Left cardiac atrium (tissue), 4 donors: ENCODE measurements at places on chromosomes 5 and 9. TPM values are rescaled to one million over a fixed set of nuclear protein-coding genes. Genes with fewer than 3 reads are reported as not detected.

Gene OR2V1
- not detected for total RNA-seq

DNA sequence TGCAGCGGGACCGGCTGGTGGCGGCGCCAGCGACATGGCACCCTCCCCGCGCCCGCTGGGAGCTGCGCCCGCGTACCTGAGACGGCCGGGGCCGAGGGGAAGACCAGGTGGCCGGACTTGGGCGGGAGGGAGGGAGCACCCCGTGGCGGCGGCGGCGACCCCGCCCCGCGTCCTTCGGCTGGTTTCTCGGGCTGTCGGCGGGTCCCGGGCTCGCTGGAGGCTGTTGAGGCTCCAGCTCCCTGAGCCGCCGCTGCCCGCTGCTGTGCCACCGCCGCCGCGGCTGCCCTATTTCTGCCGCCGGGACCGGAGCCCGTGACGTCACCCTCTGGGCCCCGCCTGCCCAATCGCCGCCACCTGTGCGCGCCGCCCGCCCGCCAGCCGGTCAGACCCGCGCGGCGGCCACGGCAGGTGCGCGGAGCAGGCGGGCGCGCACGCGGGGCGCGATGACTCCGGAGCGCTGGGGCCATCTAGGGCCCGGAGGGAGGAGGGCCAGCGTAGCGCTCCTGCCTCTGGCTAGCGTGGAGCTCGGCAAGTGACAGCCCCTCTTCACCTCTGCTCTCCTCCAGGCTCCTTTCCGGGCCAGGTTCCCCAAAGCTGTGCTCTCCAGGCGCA, at the start of gene FSTL4:
Gene FSTL4 (minus strand): TSS at position 293 of the 612 bp plus-strand sequence.
- DNase-seq = peak; percentile 28

Gene LMX1B
- total RNA-seq = 1.8 TPM

DNA sequence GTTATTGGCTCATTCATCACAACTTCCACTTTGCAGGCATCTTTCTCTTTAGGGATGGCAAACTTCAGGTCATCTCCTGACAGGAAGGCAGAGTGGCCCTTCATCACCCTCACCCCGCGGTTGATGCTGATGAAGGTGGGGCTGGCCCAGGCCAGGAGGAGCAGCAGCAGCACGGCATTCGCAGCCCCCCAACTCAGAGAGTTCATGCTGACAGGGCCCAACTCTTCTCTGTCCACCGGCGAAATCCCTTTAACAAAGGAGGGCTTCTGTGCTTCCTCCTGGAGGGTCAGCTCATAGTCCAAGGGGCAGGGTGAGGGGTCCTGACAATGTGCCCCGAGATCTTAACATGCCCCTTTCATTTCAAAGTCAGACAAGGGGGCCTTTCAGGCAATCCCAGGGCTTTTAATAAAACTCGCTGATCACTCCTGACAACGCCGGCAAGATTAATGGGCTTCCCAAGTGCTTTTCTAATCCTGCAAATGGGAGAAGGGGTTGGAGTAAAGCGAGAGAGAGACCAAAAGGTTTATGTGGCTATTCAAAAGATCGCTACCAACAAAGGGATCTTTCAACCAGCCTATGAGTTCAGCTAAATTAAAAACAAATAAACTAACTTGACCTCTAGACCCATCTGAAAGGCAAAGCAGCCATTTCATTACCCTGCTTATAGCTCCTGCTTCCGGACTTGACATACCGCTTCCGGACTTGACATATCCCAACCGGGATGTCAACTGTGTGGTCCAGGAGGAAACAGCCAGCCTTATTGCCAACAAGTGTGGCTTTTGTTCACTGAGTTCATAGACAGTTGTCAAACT, 41.2 kb downstream of the FREM1 start:
- DNase-seq = no peak

GRCh38 chr9:16901590-16901989, 31.1 kb upstream of the BNC2 start:
- DNase-seq = no peak

DNA sequence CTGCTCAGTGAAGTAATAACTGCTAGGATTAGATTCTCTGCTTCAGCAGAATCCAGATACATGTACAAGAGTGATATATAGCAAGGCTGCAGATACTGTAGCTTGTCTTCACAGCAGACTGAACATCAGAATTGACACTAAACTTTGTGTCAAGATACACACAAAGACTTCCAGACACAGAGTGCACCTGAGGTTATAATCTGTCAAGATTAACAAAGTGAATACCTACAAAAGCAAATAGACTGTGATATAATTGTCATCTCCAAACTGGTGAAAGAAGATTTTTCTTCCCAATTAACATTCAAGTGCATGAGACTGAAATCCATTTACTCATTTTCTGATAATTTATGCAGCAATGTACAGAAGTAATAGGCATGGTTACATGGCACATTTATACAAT, 2266.5 kb upstream of the WWC1 start:
- no peak for DNase-seq

DNA sequence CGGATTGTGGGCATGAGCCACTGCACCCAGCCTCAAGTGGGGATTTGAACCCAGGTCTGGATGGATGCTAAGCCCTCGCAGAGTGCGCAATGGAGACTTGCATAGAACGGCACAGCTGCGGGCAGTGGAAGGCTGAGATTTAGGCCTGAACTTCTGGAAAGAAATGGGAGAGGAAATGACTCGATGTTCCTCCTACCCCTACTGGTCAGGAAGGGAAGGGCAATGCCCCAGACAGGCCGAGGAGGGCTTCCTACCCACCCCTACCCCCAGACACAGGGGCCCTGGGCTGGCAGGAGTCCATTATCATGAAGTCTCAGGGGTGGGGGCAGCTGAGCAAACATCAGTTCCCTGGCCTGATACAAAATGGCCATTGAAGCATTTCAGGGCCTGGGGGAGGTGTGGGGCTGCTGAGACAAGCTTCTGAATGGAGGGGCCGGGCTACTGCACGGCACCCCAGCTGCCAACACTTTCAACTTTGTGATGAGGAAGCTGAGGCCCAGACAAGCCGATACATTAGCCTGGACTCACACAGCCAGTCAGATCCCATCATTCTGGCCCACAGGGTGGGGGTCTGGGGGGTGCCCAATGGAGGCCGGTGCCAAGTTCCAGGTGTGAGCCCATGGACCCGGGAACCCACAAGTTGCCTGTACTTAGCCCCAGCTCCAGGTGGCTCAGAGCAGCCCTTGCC, 13.5 kb upstream of the WDR38 start:
- DNase-seq = no peak

GRCh38 chr5:135386886-135387628, 12.0 kb downstream of the MACROH2A1 start:
- no peak for DNase-seq

GRCh38 chr5:119808474-119808873, 179.1 kb downstream of the FAM170A start:
- no peak for DNase-seq

DNA sequence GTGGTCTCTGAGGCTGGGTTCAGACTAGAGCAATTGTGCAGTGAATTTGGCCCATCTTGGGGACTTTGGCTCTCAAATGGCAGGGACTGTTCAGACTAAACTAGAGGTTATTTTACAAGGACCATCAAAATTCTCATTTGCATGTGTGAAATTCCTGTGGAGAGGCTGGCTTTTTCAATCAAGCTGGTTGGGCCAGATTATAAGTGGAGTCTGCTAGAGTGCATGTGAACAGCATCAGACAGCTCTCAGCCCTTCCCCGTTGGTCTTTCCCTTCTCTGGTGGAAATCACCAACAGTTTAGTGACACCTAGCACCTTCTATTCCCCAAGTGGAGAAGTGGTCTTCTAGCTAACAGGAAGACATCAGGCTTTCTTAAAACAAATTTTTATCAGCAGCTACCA, 301.3 kb downstream of the CWC27 start:
- DNase-seq = no peak

Gene NTNG2
- 5.0 TPM for total RNA-seq

DNA sequence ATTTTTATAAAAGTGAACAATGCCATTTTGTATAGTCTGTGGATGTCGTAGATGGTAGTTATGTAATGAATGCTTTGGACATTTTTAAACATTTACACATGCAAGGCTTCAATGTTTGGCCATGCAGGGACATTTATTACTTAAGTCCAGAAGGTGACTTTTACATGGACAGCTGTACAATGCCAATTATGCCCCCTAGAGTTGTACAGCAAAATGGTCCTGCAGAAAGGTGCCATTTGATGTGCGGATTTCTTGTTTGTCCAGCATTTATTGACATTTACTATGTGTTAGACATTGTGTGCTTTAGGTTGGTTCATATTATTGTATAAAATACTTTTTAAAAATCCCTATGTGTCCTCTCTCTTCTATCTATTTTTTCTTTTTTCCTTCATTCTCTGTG, 22.5 kb upstream of the COMMD10 start:
- DNase-seq = no peak

Gene BSPRY
- 0.27 TPM for total RNA-seq

- DNase-seq = no peak
Observed at GRCh38 chr5:14039063-14039462, 94.6 kb upstream of the DNAH5 start.

Gene TRPM3
- 1.2 TPM for total RNA-seq

DNA sequence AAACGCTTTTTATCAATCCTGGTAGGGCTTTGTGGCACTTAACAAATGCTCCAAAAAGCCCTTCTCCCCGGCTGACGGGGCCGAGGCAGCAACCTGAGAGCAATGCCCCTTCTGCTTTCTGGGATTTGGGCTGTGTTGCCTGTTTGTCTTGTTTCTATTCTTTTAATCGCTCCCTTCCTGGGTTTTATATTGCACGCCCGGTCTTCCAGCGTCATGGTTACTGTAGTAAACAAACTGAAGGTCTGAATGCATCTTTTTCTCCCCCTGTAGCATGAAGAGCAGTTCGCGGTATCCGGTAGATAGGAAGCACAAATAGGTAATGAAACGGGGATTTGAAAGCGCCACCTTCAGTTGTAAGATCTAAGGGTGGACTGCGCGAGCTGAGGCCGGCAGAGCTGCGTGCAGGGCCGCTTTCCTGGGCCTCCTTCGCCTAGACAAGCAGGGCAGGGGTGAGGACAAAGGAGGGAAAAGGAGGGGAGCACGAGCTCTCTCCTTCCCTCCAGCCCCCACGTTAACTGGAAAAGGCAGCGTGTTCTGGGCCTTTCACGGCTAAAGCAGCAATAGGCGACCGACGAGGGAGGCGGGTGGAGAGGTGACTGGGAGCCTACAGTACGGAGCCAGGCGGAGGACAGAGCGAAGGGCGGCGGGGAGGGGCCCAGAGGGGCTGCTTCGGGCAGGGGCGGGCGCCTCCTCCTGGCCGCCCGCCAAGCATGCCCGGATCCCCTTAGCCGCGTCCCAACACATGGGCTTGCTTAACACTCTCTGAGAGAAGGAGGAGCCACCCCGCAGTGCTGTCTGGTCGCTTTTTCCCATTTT, 49.3 kb upstream of the ZNF366 start:
- peak; percentile 80 for DNase-seq

Gene OR13C4
- not detected for total RNA-seq

DNA sequence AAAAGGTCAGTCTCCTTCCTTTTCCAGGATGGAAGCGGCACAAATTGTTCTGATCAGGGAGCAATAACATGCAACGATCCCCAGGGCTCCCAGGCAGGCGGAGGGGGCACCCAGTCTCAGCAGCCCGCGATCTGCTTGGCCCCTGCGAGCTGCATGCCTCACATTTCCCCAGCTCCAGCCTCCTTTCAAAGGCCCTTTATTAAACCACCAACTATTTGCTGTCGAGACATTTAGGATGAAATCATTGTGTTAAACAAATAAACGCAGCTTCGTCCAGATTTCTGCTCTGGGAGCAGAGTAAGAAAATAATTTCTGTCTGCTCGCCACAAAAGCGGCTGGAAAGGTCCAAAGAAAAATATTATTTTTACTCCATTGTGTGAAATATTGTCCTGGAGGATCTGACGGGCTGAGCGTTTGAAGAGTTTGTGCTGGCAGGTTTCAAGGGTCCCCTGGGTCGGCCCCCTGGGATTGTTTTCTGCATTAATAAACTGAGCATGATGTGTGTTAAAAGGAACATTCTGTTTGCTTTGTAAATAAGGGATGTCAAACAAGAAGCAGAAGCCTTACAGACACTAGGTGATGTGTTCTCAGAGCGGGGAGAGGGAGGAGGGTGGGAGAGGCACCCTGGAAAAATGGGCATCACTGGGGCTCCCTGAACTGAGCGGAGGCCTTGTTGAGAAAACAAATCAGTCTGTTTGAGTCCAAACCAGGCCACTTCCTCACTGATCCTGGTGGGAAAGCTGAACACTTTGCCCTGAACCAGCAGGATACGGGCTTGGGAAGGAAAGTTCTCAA, 110.1 kb downstream of the FOXD1 start:
- DNase-seq = peak; percentile 17

DNA sequence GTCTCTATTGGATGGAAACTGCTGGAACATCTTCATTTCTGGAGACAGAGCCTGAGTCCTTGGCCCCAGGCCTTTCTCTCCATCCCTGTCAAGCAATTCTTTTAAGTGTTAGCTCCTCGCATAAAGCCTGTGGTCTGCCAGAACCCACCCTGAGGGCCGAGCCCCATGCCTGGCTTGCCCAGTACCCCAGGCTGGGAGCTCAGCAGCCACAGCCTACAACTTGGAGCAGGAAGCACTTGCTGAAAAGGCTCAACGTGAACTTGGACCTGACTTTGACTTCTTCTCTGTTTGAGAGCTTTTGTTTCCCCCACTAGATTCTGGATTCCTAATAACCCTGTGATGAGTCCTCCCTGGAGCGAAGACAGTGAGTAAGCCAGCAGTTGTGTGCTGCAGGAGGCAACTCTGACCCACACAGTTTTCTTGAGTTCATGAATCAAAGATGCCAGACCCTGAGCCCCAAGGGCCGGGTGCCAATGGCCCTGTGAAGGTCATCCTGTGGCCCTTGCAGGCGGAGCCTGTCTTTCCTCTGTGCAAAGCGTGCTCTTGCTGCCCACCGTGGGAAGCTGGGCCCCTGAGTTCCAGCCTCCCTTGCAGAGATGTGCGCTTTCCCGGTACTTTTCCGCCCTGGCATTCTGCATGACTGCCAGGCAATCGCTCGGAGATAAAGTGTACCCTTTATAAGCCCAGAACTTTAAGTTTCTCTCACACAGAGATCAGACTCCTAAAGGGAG, 64.3 kb upstream of the RUFY1 start:
- no peak for DNase-seq

Gene GPR151
- total RNA-seq = not detected

Gene AFAP1L1
- 38.6 TPM for total RNA-seq

Gene SLC6A19
- total RNA-seq = not detected
